ENCODE measurements at places on chromosomes 16 and 17. TPM values are rescaled to one million over a fixed set of nuclear protein-coding genes. Genes with fewer than 3 reads are reported as not detected.

The C1QTNF1 gene
- not detected for polyA plus RNA-seq

The GDPD1 gene
- polyA plus RNA-seq: 1.3 TPM

The SLC12A3 gene
- 0.72 TPM for polyA plus RNA-seq

The CFAP119 gene
- polyA plus RNA-seq: 10.4 TPM

The TP53TG3F gene
- not detected for polyA plus RNA-seq

The NPIPB8 gene
- 0.04 TPM for polyA plus RNA-seq

The KRTAP3-2 gene
- polyA plus RNA-seq: not detected

The AGRP gene
- polyA plus RNA-seq: not detected

The TBX6 gene
- 1.4 TPM for polyA plus RNA-seq

The PIK3R5 gene
- polyA plus RNA-seq: 63.1 TPM

The ENGASE gene
- 92.1 TPM for polyA plus RNA-seq

The ITGB4 gene
- polyA plus RNA-seq: 0.12 TPM

The TMEM235 gene
- not detected for polyA plus RNA-seq

The SLC35G6 gene
- not detected for polyA plus RNA-seq

The ITGAD gene
- 0.19 TPM for polyA plus RNA-seq

The MYH13 gene
- not detected for polyA plus RNA-seq

The CLEC18B gene
- 1.0 TPM for polyA plus RNA-seq

The RGS11 gene
- 0.12 TPM for polyA plus RNA-seq

The HCRT gene
- polyA plus RNA-seq: not detected

The TNFRSF13B gene
- 37.8 TPM for polyA plus RNA-seq

The PHAF1 gene
- 18.8 TPM for polyA plus RNA-seq

The EXOC3L1 gene
- polyA plus RNA-seq: not detected

The CDT1 gene
- 0.48 TPM for polyA plus RNA-seq

The VTN gene
- polyA plus RNA-seq: 2.0 TPM
